Muscle of back (tissue), 13 donors: ENCODE measurements at places on chromosomes 3 and 15. TPM values are rescaled to one million over a fixed set of nuclear protein-coding genes. Genes with fewer than 3 reads are reported as not detected.
A peak's percentile ranks its signal among the peaks of the same experiment; 100 is the strongest.

TMEM207 gene
- polyA plus RNA-seq: not detected

BCL2A1 gene
- 0.48 TPM for polyA plus RNA-seq

A4GNT gene
- 0.22 TPM for polyA plus RNA-seq

DNA sequence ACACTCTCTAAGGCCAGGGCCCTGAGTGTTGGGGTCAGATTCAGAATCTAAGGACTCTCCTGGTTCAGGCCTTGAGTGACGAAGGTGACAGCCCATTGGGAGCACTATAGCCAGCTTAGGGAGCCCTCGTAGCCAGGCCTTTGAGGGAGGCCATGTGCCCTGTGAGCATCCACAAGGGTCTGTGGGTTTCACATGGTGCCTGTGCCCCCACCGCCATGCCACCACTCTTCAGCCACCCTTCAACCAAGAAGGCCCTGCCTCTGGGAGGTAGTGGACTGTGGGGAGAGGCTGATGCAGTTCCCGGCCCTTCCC is 37.5 kb downstream of the TSPAN3 start:
- DNase-seq: no peak

DNA sequence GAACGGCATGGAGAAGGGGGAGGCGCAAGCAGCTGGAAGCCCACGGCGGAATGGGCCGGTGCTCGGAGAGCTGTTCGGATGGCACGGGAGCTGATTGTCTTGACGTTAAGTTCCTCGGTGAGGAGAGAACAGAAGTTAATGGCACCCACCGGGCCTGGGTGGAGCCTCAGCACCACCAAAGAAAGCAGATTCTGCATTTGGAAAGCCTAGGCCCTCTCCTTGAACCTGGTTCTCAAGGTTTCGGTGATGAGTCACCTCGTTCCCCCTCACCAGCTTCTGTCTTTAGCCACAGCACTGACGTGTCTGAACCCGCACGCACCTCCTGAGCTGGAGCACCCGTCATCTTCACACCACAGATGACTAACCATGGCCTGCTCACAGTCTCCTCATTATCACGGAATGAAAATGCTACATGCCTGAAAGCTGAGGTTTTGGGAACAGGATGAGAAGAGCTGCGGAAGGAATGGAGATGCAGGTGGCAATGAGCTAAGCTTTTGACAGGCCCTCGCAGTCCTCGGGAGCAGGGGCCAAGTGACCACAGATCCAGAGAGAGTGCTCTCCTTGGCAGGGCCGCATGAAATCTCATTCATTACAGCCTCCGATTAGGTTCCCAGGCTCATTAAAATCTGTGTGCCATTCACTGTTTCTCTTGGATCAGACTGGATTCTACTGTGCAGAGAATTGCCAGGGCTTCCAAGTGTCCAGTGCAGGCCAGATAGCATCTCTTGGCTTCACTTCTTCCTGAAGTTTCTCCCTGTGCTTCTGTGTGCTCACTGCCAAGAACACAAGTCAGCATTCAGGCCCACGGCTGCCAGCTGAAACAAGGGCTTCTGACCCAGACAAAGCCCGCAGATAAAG is 96.3 kb upstream of the DLG1 start:
- peak; percentile 63 for DNase-seq

- DNase-seq: peak; percentile 96
These were observed 213.7 kb downstream of the PDCD6IP start for GRCh38 chr3:34012102-34012461.

DNA sequence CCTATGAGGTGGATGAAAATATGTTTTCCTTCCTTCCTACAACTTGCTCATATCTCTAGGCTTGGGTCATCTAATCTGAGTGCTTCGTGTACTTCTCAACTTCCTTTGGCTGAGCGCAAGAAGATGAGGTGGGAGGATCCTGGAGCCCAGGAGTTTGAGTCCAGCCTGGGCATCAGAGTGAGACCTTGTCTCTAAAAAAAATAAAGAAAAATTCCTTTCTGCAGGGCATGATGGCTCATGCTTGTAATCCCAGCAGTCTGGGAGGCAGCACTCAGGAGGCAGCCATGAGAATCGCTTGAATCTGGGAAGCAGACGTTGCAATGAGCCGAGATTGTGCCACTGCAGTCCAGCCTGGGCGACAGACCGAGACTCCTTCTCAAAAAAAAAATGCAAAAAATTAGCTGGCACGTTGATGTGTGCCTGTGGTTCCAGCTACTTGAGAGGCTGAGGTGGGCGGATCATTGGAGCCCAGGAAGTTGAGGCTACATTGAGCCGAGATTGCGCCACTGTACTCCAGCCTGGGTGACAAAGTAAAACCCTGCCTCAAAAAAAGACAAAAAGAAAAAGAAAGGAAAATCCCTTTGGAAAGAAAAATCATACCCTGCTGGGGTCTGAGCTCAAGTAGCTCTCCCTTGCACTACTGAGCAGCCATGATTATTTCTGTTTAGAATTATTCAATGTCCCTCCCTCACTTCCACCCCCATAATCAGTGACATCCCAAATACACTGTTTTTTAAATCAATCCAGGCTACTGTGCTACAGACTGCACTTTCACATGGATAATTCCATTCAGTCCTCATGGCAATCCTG is 28.0 kb upstream of the RAB11A start:
- DNase-seq: no peak

GRCh38 chr15:101051291-101052030 is 132.3 kb downstream of the LRRK1 start:
- DNase-seq: no peak
